ENCODE measurements at places on chromosomes 16 and 17.

GRCh38 chr17:76735006-76735405 is 2.1 kb downstream of the SRSF2 start:
- DNase-seq: no peak

DNA sequence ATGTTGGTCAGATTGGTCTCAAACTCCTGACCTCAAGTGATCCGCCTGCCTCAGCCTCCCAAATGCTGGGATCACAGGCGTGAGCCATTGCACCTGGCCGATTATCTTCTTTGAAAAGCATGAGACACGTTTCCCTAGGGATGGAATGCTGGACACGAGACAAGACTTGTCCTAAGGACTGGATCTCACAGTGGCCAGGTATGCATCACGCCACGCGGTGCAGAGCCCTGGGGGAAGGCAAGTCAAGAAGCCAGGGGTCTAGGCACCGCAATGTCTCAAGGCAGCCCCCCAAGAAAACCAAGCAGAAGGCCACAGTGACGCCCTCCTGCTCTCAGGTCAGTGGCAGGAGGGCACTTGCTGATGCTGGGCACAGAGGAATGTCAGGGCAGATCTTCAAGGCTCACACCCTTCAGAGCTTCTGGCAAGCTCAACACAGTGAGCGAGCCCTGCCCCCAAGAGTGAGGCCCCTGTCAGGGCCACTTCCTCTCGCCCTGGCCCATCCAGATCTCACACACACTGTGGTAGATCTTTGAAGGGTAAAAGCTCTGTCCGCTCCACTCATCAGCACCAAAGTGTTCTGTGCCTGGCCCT is 134.7 kb downstream of the ZNF778 start:
- no peak for DNase-seq

GRCh38 chr17:74687886-74688285 is 24.8 kb downstream of the CD300LF start:
- no peak for DNase-seq

DNA sequence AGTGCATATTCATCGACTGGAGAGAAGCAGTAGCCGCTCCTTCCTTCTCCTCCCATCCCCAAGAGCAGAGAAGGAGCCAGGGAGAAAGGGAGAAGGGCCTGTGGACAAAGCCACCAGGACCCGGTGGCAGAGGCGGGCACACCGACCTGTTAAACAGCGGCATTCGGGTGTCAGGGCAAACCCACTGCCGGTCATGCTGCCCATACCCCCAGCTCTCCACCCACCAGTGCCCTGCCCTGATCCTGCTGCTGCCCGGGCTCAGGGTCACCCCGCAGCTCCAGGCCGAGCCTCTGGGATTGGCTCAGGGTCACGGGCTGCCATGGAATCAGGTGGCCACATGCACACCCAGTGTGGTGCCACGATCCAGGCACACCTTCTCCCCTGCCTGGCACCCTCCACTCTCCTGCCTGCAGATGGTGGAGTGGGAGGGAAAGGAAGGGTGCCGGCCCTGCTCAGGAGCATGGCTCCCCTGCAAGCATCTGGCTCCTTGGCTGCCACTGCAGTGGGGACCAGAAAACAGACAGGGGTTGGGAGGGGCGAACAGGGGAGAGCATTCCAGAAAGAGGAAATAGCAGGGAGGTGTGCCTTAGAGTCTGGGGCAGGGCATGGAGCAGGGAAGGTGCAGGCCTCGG is 18.3 kb upstream of the RASD1 start:
- DNase-seq: no peak

DNA sequence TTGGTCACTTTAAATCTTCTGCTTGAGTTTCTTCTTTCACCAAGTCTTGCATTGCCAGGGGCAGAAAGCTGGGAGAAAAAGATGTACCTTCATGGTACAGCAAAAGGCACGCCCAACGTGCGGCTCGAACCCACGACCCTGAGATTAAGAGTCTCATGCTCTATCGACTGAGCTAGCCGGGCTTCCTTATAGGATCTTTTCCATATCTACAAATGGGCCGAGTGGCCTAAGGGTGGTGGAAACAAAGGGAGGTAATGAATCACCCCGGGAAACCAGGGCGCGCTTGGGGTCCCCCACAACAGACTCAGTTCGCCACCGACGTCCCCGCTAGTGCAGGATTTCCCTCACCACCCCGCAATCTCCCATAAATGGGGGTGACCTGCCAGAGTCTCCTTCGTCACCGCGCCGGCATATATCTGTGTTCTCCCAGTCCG is 7.5 kb upstream of the OR1F1 start:
- no peak for DNase-seq

- DNase-seq: no peak
These were observed 33.7 kb downstream of the GPR139 start for GRCh38 chr16:20040011-20040410.

DNA sequence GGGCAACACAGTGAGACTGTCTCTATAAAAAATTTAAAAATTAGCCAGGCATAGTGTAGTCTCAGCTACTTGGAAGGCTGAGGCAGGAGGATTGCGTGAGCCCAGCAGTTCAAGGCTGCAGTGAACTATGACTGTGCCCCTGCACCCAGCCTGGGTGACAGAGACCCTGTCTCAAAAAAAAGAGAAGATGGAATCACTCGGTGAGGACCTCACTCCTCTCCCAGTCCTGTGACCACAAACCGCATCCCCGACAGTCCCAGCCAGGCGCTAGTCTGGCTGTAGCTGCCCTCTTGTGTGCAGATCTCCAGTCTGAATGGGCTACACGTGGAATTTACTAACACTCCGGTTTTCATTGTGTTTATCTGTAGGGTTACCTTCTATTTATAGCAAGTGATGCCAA is 11.1 kb downstream of the DEXI start:
- DNase-seq: no peak

DNA sequence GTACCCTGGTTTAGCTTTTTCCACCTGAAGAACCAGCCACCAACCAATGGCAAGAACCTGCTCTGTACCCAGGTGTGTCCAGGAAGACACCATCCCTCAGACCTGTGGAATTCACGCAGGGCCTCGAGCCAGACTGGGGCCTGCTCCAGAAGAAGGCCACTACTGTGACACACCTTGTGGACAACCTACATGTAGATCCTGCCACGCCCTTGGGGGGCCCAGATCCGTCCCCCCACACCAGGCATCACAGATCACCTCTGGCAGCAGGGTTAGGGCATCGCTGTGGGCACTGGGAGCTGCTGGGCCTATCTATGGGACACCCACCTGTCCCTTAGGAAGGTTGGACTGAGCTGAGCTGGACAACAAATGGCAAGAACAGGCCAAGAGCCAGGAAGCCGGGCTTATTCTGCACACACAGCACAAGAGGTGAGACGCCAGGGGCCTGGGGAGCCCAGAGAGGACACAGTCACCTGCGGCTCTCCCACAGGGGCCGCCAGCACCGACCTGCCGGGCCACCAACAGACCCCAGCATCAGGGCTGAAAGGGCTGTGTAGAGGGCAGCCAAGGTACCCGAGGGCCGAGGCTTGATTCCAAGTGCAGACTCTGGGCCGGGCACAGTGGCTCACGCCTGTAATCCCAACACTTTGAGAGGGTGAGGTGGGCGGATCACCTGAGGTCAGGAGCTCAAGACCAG is 7.7 kb downstream of the FAAP100 start:
- no peak for DNase-seq

GRCh38 chr17:45784293-45784740 is at the start of gene CRHR1:
Gene CRHR1 (plus strand): TSS chr17:45784320. CDS start chr17:45784545, 225 bp downstream.
- no peak for DNase-seq

- no peak for DNase-seq
These were observed 1.2 kb upstream of the DPEP2 start for GRCh38 chr16:68000450-68000849.

- DNase-seq: no peak
These were observed 622 bp downstream of the HOXB6 start for GRCh38 chr17:48603959-48604769.

DNA sequence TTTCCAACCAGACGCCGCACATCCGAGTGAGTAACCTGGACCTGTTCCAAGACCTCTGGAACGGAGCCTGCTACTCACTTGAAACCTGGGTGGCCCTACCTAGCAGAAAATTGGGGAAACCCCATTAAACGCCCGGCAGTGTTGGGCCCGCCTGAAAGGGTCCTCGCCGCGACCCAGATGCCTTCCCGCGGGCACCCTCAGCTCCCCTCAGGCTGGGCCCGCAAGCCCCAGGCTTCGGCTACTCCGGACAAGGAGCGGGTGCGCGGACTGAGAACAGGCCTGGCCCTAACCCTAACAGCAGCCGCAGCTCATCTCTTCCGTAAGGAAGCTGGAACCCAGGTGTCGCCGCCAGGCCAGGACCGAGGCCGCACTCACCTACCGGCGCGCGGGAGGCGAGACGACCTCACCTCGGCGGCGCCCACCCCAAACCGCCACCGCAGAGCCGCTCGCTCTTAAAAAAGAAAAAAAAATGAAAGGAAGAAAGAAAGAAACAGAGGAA is 344 bp downstream of the PSME3IP1 start:
- DNase-seq: no peak

GRCh38 chr16:4415538-4416199 is 727 bp downstream of the CORO7 start:
- no peak for DNase-seq

GRCh38 chr17:2054512-2055291 is at the start of gene HIC1:
Gene HIC1 (plus strand): TSS chr17:2055103. CDS start chr17:2056691, 1,588 bp downstream.
- no peak for DNase-seq

- no peak for DNase-seq
These were observed 482 bp downstream of the DCTPP1 start for GRCh38 chr16:30429418-30429677.

GRCh38 chr17:57004944-57005579 is 27.1 kb downstream of the SCPEP1 start:
- no peak for DNase-seq

DNA sequence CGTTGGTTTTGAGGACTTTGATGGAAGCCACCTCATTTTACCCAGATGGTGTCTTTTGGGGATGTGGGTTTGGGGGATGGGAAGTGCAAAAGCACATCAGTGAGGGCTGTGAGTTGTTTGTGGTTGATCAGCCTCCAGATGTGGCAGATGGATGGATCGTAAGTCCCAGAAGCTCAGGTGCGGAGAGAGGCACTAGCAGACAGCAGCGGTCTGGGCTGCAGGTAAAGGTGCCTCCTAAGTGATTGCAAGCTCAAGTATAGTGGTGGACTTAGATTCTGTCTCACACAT is 18.0 kb downstream of the HS3ST3B1 start:
- DNase-seq: no peak

- no peak for DNase-seq
These were observed 98.3 kb downstream of the ZNF423 start for GRCh38 chr16:49757559-49758069.

GRCh38 chr16:72024862-72025382 is 16.4 kb downstream of the DHODH start:
- DNase-seq: no peak

GRCh38 chr17:49742166-49742638 is 21.7 kb downstream of the FAM117A start:
- no peak for DNase-seq

- no peak for DNase-seq
These were observed 49.0 kb upstream of the PIK3R6 start for GRCh38 chr17:8916466-8916865.

GRCh38 chr17:72022328-72023275 is 98.2 kb upstream of the SOX9 start:
- no peak for DNase-seq

- no peak for DNase-seq
These were observed 15.3 kb downstream of the MPP2 start for GRCh38 chr17:43891851-43892646.

GRCh38 chr16:66563574-66564334 is 2.5 kb upstream of the CMTM1 start:
- no peak for DNase-seq

DNA sequence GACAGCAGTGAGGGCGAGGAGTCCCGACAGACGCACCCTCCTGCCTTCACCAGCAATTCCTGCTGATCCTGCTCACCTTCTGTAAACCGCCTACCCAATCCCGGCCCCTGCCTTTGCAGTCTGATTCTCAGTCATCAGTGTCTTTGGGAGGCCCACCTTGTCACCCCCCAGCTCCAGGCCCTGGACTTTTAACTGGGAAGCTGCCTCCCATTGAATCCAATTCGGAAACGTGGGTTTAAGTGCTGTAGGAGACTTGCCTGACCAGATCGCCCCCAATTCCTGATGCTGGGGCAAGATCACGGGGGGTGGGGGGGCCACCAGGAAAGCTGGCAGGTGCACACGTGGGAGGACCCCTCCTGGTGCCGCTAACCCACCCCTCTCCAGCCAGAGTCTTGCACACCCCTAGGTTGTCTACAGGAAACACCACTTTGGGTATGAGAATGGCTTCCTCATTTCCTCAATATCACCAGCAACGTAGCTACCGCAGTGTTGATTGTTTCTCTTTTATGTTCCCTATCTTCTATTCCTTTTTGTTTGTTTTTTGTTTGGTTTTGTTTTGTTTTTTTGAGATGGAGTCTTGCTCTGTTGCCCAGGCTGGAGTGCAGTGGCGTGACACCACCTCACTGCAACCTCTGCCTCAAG is 46.6 kb upstream of the CMIP start:
- DNase-seq: no peak

GRCh38 chr17:34852614-34853013 is 108.6 kb downstream of the CCT6B start:
- DNase-seq: no peak

- no peak for DNase-seq
These were observed 87.0 kb upstream of the MAF start for GRCh38 chr16:79687249-79688130.

- no peak for DNase-seq
These were observed 259.0 kb downstream of the XYLT1 start for GRCh38 chr16:17211797-17212196.

- DNase-seq: no peak
These were observed 14.4 kb downstream of the SDR42E1 start for GRCh38 chr16:81996664-81997509.

DNA sequence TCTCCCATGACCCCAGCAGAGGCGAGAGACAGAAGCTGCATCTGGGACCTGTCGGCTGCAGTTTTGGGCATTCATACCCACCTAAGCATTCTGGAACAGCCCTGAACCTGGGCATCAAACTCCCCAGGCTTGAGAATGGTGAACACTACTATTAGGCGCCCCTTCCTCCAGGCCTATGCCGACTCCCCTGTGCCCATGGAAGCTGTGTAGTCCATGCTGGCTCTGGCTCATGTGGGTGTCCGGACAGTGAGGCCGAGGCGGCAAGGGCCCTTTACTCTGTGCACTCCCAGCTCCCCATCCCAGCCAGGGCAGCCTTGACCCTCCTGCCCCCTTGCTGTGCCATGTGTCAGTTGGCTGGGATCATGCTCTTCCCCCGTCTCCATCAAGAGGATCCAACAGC is 89.0 kb upstream of the TOB1 start:
- DNase-seq: no peak

DNA sequence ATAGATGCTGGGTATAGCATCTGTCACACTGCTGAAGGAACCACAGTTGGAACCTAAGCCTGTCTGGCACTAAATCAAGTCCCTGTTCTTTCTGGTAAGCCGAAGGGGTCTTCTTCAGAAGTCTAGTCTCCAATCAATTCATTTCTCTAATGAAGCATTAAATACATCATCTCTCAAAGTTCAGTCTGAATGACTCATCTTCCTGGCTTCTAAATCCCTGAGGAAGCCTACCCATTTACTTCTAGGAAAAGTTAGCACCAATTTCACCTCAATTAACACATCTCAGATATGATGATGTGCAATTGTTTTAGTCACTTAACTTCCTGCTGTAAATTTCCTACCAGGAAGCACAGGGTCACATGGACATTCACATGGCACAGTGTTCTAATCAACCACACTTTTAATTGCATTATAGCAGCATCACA is 49.9 kb downstream of the TEX14 start:
- no peak for DNase-seq

Measured in NCI-H2081 treated with DMSO at 0.1 percent for 48 hours (cell line).